Spleen (tissue), 13 donors: ENCODE measurements at places on chromosomes 3 and 15.

DNA sequence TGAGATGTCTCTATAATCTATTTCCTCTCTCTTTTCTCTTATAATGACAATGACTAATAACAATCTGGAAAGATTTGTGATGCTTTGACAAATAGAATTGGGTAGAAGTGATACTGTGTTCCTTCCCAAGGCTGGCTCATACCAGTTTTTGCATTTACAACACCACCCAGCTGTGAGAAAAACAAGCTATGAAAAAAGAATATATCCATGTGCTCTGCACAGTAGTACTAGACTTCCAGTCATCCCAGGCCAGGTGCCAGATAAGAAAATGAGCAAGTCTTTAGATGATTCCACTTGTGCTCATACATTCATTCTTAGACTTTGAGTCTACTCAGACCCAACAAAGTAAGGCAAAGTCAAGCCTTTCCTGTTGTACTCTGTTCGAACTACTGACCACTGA, 350.2 kb upstream of the POU1F1 start:
- H3K27me3 ChIP-seq, result no peaks in the 10 kb centered on the region
- H3K4me3 ChIP-seq, result no peak overlapping the region
- H3K4me1 ChIP-seq, result no peaks in the 10 kb centered on the region
- no peaks in the 10 kb centered on the region for H3K36me3 ChIP-seq
- no peak overlapping the region for H3K27ac ChIP-seq

DNA sequence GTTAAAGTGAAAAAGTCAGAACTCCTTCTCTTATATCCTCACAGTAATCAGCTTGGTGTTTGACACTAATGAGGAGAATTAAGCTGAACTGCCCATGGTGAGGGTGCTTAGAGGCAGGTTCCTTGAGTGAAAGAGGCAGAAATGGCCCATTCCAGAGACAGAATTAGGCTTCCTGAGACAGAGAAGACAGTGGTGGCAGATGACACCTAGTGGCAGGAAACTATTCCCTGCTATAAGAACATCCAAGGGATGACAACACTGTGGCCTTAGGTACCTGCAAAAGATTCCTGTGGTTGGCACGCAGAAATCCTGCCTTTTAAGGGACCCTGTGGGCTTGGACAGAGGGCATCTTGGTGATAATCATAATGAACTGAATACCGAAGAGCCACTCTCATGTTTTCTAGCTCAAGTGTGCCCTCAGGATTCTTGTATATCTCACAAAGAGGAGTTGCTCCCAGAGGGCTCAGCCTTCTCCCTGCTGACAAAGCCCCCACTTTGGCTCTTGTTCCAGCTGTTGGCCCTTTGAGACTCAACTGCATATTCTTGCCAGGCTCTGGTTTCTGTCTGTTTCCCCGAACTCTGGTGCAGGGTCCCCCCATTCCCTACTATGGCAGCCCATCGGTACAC, 56.0 kb downstream of the KBTBD12 start:
- H3K4me1 ChIP-seq, result no peaks in the 10 kb centered on the region
- H3K36me3 ChIP-seq, result no peaks in the 10 kb centered on the region
- H3K4me3 ChIP-seq, result no peak overlapping the region

- no peak overlapping the region for H3K27ac ChIP-seq
- peaks cover 9% of the 10 kb centered on the region for H3K27me3 ChIP-seq
- DNase-seq, result no peak
- no peak overlapping the region for H3K4me3 ChIP-seq
- H3K4me1 ChIP-seq, result no peaks in the 10 kb centered on the region
Measured at GRCh38 chr3:64493149-64493548, 194.7 kb downstream of the ADAMTS9 start.

GRCh38 chr3:23136054-23136453, 67.1 kb upstream of the UBE2E2 start:
- no peak for DNase-seq
- no peaks in the 10 kb centered on the region for H3K36me3 ChIP-seq
- no peaks in the 10 kb centered on the region for H3K27me3 ChIP-seq
- H3K27ac ChIP-seq, result no peak overlapping the region
- no peak overlapping the region for H3K4me3 ChIP-seq

GRCh38 chr15:63023351-63023945, 19.1 kb upstream of the TPM1 start:
- DNase-seq, result no peak
- H3K27me3 ChIP-seq, result no peaks in the 10 kb centered on the region
- H3K27ac ChIP-seq, result no peak overlapping the region
- H3K4me3 ChIP-seq, result no peak overlapping the region
- H3K36me3 ChIP-seq, result no peaks in the 10 kb centered on the region

DNA sequence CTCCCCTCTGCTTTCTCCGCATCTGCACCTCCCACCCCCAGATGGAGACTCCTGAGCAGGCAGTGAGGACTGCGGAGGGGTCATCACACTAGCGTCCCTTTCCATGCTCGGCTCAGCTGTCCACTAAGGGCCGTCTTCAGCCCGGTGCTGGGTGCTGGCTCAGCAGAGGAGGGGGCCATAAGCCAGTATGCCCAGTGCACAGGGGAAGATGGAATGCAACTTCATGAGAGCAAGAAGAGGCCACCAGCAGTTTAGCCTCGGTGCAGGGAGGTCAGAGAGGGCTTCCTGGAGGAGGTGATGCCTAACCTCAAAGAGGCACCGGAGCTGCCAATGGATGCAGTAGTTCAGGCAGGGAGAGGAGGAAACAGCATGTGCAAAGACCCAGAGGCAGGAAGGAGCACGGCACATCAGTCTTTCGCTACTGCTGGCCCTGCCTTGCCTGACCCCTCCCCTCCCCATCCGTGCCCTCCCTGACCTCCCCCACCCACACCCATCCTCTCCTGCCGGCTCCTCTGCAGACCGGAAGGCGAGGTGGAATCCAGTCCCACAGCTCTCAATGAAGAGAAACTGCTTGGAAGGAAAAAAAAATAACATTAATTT, 15.2 kb upstream of the PLXND1 start:
- DNase-seq, result peak; percentile 71
- no peaks in the 10 kb centered on the region for H3K36me3 ChIP-seq
- no peaks in the 10 kb centered on the region for H3K27me3 ChIP-seq
- H3K4me3 ChIP-seq, result no peak overlapping the region
- peak overlapping the region; percentile 75 for H3K27ac ChIP-seq
- H3K4me1 ChIP-seq, result peaks cover 100% of the 10 kb centered on the region

- no peaks in the 10 kb centered on the region for H3K36me3 ChIP-seq
- H3K4me1 ChIP-seq, result peaks cover 9% of the 10 kb centered on the region
- H3K27me3 ChIP-seq, result no peaks in the 10 kb centered on the region
- no peak for DNase-seq
Measured at GRCh38 chr15:36815786-36816185, 236.4 kb downstream of the CDIN1 start.
